ENCODE measurements at places on chromosomes 4 and X.

- no peaks in the 10 kb centered on the region for H3K27me3 ChIP-seq
- H3K4me1 ChIP-seq = peaks cover 4% of the 10 kb centered on the region
- no peak for DNase-seq
Measured at GRCh38 chrX:133265331-133265730, 47.2 kb upstream of the TFDP3 start.

- no peaks in the 10 kb centered on the region for H3K27me3 ChIP-seq
- no peak overlapping the region for H3K27ac ChIP-seq
- no peak for DNase-seq
Measured at GRCh38 chrX:31057691-31058090, 14.2 kb downstream of the FTHL17 start.

- no peak overlapping the region for H3K27ac ChIP-seq
- no peak overlapping the region for H3K4me3 ChIP-seq
- H3K4me1 ChIP-seq = no peaks in the 10 kb centered on the region
Measured at GRCh38 chr4:25321703-25322102, 9.1 kb downstream of the ZCCHC4 start.

DNA sequence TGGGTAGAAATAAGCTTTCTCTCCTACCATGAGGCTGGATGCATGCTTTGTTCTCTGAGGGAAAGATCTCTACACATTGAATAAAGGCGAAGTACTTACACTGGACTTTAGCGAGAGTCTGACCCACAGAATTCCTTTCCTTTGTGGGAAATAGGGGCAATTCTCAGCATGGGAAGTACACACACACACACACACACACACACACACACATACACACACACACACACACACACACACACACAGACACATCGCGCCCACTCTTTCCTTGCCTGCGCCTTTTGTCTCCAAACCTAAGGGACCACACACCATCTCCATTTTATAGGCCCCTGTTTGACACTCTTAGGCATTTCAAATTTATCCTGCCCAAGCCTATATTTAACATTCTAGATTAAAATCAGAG lies 83.8 kb downstream of the LUZP4 start:
- DNase-seq = no peak
- H3K27ac ChIP-seq = no peak overlapping the region
- H3K36me3 ChIP-seq = no peaks in the 10 kb centered on the region
- no peak overlapping the region for H3K4me3 ChIP-seq
- no peaks in the 10 kb centered on the region for H3K4me1 ChIP-seq
- no peaks in the 10 kb centered on the region for H3K27me3 ChIP-seq

DNA sequence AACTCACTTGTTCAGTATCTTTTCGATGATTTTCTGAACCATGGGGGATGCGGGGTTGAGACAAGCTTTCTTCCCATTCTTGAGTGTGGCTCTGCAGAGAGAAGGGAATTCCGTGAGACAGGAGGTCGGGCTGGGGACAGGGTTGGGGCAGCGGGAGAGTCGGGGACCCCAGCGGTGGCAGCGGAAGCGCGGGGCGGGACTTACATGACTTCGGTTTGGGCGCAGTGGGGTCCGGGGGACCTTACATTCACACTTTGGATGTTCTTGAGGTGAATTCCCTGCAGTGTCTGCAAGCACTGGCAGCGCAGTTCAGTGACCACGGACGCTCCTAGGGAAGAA lies 434 bp downstream of the CXCL3 start:
- no peak for DNase-seq
- H3K27ac ChIP-seq = peak overlapping the region; percentile 61
- H3K4me3 ChIP-seq = peak overlapping the region; percentile 73
- no peaks in the 10 kb centered on the region for H3K36me3 ChIP-seq

DNA sequence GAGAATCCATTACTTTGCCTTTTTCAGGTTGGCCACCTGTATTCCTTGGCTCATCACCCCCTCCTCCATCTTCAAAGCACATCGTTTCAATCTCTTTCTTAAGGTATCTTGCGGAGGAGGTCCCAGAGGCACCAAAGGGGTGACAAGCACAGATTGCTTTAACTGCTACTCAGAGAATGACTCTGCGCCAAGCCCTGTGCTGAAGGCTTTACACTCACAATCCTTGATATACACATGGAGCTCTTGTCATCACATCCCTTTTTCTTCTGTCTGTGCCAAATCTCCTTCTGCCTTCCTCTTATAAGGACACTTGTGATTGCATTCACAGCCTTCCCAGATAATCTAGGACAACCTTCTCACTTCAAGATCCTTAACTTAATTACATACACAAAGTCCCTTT lies 134.7 kb upstream of the MAMLD1 start:
- H3K4me3 ChIP-seq = no peak overlapping the region
- no peak for DNase-seq
- H3K36me3 ChIP-seq = no peaks in the 10 kb centered on the region
- no peak overlapping the region for H3K27ac ChIP-seq
- H3K4me1 ChIP-seq = no peaks in the 10 kb centered on the region

GRCh38 chrX:97673135-97673534 lies 789.4 kb downstream of the RPA4 start:
- no peaks in the 10 kb centered on the region for H3K27me3 ChIP-seq
- DNase-seq = no peak
- H3K27ac ChIP-seq = no peak overlapping the region
- no peaks in the 10 kb centered on the region for H3K4me1 ChIP-seq
- no peaks in the 10 kb centered on the region for H3K36me3 ChIP-seq

- H3K27me3 ChIP-seq = no peaks in the 10 kb centered on the region
- H3K27ac ChIP-seq = no peak overlapping the region
- H3K36me3 ChIP-seq = no peaks in the 10 kb centered on the region
- H3K4me1 ChIP-seq = no peaks in the 10 kb centered on the region
Measured at GRCh38 chr4:61210186-61210939, 10.2 kb downstream of the ADGRL3 start.

DNA sequence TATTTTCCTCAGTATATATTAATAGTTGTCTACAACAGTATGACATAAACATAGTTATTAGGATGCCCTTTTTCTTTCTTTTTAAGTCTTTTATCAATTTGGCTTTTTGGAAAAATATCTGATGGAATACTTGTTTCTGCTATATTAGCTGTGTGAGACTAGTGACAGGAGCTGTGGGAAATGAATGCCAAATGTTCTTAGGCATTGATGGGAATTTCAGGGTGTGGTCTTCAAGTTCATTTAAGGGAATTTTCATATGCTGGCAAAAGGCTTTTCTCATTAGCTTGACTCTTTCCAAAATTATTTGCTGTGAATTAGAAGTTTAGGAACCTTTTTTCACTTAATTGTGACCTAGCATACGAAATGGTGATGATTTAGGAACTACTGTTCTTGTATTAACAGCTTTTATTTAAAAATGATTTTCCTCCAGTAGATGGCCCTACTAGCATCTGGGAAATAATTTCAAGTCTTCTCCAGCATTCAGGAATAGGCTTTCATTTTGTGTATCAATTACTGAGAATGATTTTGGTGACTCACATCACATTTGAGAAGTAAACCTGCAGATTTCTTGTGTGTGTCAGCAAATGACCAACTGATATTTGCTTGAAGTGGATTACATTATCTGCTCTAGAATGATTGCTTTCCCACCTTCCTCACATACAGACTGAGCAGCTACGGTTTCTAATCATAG lies 70.9 kb downstream of the HTT start:
- no peak overlapping the region for H3K27ac ChIP-seq
- peaks cover 93% of the 10 kb centered on the region for H3K36me3 ChIP-seq
- no peaks in the 10 kb centered on the region for H3K27me3 ChIP-seq
- no peak overlapping the region for H3K4me3 ChIP-seq
- no peak for DNase-seq

DNA sequence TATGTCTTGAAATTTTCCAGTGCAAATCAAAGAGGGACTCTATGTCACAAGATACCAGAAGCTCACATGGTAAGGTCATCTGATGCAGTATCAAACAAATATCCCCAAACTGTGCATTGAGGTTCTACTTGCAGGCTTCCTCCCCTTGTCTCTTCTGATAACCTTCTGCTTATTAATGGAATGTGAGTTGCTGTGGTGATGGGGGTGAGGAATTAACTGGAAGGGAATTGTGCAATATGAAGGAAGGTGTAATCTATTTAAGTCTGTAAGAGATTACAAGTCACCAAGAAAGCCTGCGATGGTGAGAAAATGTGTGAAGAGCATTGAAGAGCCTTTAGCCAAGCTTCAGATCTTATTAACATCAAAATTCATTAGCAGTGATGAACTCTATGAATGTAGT lies 15.4 kb upstream of the MAGED1 start:
- H3K27ac ChIP-seq = no peak overlapping the region
- no peak overlapping the region for H3K4me3 ChIP-seq
- no peaks in the 10 kb centered on the region for H3K36me3 ChIP-seq

DNA sequence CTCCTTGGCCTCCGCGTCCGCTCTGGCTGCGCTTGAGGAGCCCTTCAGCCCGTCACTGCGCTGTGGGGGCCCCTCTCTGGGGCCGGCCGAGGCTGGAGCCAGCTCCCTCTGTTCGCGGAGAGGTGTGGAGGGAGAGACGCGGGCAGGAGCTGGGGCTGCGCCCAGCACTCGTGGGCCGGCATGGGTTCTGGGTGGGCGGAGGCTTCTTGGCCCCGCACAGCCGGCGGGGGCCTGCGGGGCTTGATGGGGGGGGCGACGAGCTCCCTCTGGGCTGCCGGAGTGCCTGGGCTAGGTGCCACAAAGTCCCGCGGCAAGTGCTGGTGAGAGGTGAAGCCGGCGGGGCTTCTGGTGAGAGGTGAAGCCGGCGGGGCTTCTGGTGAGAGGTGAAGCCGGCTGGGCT lies 61.9 kb downstream of the ANKRD50 start:
- H3K27me3 ChIP-seq = no peaks in the 10 kb centered on the region
- no peak overlapping the region for H3K4me3 ChIP-seq
- no peak for DNase-seq
- H3K36me3 ChIP-seq = peaks cover 10% of the 10 kb centered on the region

DNA sequence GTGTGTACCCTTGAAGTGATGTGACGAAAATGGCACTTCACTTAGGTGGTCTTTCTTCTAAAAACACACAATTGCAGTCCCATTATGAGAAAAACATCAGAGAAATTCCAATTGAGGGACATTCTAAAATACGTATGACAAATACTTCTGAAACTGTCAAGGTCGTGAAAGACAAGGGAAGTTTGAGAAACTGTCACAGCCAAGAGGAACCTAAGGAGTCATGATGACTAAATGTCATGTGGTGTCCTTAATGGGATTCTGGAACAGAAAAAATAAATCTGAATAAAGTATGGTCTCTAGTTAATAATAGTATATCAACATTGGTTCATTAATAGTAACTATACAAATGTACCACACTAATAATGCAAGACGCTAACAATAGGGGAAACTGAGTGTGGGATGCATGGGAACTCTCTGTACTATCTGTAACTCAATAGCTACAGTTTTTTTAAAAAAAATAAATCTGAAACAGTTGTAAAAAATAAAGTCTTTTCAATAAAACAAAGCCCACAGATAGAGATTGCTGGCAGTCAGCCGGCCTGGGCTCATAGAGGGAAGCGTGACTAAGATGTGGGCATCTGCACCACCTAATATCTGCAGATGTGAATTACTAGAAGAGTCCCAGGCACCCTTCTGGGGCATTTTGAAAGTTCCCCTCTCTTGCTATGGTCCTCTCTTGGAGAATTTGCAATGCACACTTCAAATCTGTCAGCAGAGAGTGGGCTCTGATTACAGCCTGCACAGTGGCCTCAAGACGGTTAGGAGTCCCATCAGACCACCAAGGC lies 47.6 kb downstream of the MID1IP1 start:
- no peaks in the 10 kb centered on the region for H3K27me3 ChIP-seq
- no peak overlapping the region for H3K4me3 ChIP-seq
- H3K4me1 ChIP-seq = no peaks in the 10 kb centered on the region
- no peak for DNase-seq

- no peaks in the 10 kb centered on the region for H3K4me1 ChIP-seq
- no peak overlapping the region for H3K27ac ChIP-seq
- H3K36me3 ChIP-seq = no peaks in the 10 kb centered on the region
- H3K4me3 ChIP-seq = no peak overlapping the region
- no peaks in the 10 kb centered on the region for H3K27me3 ChIP-seq
Measured at GRCh38 chrX:40415675-40416074, 165.1 kb upstream of the ATP6AP2 start.

DNA sequence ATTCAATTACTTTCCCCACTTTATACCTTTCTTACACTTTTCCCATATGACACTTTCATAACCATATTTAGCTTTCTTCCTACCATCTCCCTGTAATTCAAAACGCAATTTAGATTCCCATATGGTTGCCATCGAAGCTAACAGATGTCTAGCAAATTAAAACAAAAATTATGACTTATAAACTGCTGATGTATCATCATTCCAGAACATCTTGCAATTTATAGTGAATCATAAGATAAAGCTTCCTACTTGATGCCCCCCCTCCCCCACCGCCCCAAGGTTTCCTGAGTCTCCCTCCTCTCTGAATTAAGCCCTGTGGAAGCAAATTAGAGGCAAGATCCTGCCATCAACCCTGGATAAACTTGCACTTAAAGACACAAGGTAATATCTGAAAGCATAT lies 5.4 kb downstream of the TSPAN5 start:
- H3K36me3 ChIP-seq = no peaks in the 10 kb centered on the region
- H3K4me1 ChIP-seq = peaks cover 50% of the 10 kb centered on the region
- peak overlapping the region; percentile 62 for H3K27ac ChIP-seq
- H3K27me3 ChIP-seq = no peaks in the 10 kb centered on the region

DNA sequence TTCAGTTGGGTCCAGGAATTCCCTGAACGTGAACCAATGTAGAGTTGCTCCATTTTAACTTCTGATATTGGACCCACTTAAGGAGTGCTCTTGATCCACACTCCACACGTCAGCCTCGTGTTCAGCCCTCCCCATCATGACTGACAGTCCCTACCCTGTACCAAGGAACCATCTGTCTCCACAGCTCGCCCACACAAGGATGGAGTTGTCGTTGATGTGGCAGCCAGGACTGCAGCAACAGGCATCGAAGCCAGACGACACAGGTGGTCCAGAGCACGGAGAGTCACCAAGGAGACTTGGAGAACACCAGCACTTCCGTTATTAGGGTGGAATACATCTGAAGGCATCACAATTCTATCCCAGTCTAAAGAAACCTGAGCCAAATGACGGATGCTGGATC lies 472.1 kb upstream of the NR3C2 start:
- no peak for DNase-seq
- H3K4me3 ChIP-seq = no peak overlapping the region
- H3K4me1 ChIP-seq = no peaks in the 10 kb centered on the region
- no peak overlapping the region for H3K27ac ChIP-seq

GRCh38 chr4:148693913-148694649 lies 251.9 kb upstream of the NR3C2 start:
- H3K27me3 ChIP-seq = no peaks in the 10 kb centered on the region
- no peaks in the 10 kb centered on the region for H3K4me1 ChIP-seq
- DNase-seq = no peak
- no peak overlapping the region for H3K4me3 ChIP-seq
- H3K36me3 ChIP-seq = no peaks in the 10 kb centered on the region
- H3K27ac ChIP-seq = no peak overlapping the region

DNA sequence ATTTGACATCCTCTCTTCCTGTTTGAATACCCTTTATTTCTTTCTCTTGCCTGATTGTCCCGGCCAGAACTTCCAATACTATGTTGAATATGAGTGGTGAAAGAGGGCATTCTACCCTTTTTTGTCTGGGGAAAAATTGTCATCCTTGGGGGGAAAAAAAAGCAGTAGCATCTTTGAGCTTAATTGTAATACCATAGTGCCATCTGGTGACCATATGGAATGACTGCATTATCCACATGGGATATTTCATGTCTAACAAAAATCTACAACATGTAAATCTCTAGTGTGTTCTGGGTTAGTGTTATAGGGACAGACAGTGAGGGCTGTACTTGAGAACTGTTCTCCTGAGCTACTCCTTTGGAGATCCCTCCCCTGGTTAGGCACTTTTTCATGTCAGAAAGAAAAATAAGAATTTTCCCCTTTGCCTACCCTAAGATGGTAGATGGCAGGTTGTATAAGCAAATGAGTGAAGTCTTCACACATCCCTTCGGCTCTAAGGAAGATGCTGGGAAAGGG lies 26.0 kb downstream of the CAPN6 start:
- H3K4me3 ChIP-seq = no peak overlapping the region
- H3K4me1 ChIP-seq = no peaks in the 10 kb centered on the region
- H3K36me3 ChIP-seq = no peaks in the 10 kb centered on the region
- no peak for DNase-seq
